T-cell (primary cell): ENCODE measurements at places on chromosomes 16 and 17.

DNA sequence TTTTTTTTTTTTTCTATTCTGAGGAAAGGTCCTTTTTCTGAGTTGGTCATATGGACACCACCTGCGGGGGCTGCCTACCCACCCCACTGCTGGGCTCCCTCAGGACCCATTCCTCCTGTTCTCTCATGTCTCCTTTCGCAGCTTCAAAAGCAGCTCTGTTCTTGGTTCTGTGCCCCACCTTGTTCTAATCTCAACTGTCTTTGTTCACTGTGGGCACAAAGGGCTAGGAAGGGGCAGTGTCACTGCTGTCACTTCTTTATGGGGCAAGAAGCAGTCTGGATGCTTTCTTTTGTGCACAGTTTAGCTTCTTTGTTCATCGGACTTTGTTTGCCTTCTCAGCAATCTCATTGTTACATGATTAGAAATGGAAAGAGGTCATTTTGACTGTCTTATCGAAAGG is 7.1 kb downstream of the GOSR2 start:
- no peak for DNase-seq

- DNase-seq, result no peak
These were observed 19.5 kb downstream of the GRB7 start for GRCh38 chr17:39757176-39757662.

GRCh38 chr17:42342242-42343008 is 45.8 kb downstream of the STAT3 start:
- no peak for DNase-seq

GRCh38 chr17:60135151-60135950 is 14.4 kb upstream of the CA4 start:
- peak; percentile 64 for DNase-seq

GRCh38 chr16:19864566-19864965 is 20.1 kb downstream of the GPRC5B start:
- no peak for DNase-seq

GRCh38 chr17:76251478-76252039 is 11.3 kb upstream of the RNF157 start:
- DNase-seq, result no peak

- DNase-seq, result no peak
These were observed 2.9 kb upstream of the PGS1 start for GRCh38 chr17:78375401-78376151.

- DNase-seq, result no peak
These were observed 176.3 kb downstream of the RPTOR start for GRCh38 chr17:80720610-80721577.

DNA sequence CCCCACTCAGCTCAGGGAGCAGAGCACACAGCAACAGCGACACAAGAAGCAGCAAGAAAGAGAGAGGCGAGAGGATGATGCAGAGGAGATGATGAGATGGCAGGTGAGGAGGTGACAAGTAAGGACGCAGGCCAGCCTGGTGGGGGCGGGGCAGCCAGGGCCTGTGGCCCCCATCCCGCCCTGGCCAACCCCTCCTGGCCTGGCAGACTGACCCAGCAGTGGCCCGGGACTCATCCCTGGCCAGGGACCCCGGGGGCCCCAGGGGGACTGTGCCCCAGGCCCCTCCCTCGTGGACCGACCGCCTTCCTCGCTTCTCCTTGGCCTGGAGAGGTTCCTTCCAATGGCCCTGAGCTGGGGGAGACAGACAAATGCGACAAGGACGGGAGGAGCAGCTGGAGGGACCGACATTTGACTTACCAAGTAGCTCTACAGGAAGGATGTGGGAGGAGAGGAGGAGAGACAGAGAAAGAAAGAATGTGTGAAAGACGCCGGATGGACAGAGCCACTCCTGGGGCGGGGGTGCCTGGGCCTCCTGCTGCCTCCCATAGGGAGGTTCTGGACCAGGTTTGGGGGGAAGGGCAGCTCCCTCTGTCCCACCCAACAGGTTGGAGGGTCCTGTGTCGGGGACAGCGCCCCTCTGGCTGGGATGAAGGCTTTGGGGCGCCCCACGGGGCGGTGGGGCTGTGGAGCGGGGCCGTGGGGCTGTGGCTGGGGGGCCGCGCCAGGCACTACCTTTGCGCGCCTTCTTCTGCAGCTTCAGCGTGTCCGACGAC is 6.8 kb downstream of the MTSS2 start:
- no peak for DNase-seq

DNA sequence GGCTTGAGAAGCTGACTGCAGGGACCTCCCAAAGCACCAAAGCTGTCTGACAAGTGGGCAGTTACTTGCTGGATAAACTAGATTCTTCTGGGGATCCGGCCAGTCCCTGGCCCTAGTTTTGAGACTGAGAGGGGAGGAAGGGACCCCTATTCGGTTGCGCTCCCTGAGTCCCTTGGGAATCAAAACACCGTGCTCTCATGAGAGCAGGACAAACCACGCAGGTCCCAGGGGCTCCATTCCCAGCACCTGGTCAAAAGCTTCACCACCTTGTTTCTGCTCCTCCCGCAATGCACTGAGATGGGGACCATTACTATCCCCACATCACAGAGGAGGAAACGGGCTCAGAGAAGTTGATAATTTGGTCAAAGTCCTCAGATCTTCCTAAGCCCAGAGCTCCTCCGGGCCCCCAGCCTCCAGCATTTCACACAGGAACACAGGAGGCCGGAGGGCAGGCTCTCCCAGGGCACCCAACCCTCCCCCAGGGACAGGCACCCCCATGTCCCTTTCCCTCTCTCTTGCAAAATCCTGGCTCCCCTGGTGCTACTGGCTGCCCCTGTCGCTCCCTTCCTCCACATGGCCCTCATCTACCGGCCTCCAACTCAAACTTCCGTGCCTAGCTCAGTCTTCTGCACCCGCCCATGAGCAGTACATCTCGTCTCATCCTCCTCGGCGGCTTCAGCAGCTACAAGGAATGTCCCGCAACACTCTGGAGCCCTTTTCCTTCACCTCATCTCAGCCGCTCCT is 3.3 kb downstream of the TRIM65 start:
- DNase-seq, result no peak

GRCh38 chr17:1515640-1516387 is 598 bp downstream of the INPP5K start:
- peak; percentile 49 for DNase-seq

- no peak for DNase-seq
These were observed 968 bp downstream of the RIPOR1 start for GRCh38 chr16:67529582-67530012.

- no peak for DNase-seq
These were observed at the start of gene KRTAP1-5 for GRCh38 chr17:41026715-41027471. KRTAP1-5 (minus strand) TSS chr17:41027208; CDS start chr17:41027155, 53 bp downstream.

DNA sequence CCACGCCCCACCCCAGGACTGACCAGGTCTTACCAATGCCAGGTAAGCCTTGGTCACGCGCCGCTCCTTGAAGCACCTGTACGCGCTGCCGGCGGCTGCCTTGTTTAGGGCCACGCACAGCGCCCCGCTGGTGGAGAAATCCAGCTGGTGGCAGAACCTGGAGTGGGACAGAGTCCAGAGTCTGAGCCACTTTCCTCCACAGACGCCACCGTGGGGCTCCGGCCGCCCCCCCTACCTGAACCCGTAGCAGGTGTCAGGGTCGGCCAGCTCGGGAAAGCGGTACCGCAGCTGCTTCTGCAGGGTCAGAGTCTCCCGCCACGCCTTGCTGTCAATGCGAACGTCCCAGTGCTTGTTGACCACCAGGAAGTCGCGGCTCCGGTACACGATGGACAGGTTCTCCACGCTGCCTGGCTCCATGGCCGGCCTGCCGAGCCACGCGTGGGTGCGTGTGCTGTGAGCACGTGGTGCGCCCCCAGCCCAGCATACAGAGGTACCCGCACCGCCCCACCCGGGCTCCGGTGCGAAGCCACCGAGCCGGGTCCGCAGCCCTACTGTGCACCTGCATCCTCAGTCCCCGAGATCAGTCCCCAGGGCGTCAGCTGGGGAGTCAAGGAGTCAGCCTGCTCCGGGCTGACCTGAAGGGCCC is 737 bp downstream of the RPUSD1 start:
- DNase-seq, result no peak

GRCh38 chr16:88857728-88858339 is 907 bp downstream of the TRAPPC2L start:
- peak; percentile 63 for DNase-seq

- DNase-seq, result no peak
These were observed 20.2 kb upstream of the MAPT start for GRCh38 chr17:45874151-45874550.

DNA sequence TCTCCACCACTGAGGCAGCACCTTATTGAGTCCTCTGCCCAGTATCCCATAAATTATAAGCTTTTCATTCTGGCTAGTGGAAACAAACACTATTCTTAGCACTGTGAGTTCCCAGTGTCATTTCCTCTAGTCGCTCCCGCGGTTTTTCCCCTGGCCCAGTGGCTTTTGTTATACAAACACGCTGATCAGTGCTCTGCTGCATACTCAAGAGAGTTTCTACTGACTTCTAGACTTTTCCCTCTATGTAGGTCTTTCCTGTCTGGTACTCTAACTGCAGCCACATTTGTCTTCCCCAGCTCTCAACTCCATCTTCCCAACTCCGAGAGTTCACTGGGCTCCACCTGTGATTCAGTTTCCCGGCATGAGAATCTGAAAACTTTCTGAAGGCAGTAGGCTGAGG is 556.6 kb upstream of the SALL1 start:
- DNase-seq, result no peak

DNA sequence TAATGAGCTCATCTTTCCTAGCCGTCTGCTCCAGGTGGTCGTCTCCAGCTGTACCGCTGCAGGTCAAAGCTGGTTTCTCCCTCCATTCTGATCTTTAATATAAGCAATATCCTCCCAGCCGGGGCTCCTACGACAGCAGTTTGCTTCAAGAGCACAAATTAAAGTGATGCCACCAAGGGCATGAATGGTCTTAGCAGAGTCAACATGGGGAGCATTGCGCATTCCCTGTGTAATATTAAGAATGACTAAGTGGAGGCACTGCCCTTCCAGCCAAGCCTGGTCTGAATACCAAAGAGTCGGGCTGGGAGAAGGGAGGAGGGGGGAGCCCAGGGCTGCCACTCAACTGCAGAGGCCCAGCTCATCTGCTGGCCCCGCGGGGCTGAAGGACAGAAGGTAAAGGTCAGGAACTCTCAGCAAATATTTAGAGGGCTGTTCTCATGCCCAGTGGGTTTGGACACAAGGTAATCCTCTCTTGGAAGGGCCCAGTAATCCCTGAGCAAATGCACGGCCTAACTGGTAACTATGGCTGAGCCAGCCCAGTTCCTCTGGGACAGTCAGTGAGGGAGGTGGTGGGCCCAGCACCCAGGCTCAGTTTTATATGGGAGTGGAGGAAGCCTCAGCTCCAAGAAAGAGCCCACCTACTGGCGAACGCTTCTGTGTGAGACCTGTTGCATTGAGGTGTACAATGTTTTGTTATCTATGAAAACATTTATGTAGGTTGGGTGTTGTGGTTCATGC is 121.2 kb downstream of the IRX3 start:
- DNase-seq, result no peak
